ENCODE measurements at places on chromosomes 2 and 18.

- no peak for DNase-seq
Measured at GRCh38 chr18:23856466-23857163, 157.9 kb upstream of the TTC39C start.

- DNase-seq, result no peak
Measured at GRCh38 chr2:215141706-215142105, 3.3 kb upstream of the ABCA12 start.

DNA sequence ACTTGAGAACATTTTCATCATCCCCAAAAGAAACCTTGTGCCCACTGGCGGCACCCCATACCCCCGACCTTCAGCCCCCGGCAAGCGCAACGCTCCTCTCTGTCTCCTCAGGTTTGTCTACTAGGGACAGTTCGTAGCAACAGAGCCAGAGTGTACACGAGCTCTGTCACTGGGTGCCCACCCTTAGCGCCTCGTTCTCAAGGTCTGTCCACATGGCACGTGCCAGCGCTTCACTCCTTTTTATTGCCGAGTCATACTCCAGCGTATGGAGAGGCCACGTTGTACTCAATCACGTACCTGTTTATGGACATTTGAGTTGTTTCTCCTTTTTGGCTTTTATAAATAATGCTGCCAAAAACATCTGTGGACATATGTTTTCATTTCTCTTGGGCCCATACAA, 30.3 kb upstream of the GPC1 start:
- DNase-seq, result no peak

DNA sequence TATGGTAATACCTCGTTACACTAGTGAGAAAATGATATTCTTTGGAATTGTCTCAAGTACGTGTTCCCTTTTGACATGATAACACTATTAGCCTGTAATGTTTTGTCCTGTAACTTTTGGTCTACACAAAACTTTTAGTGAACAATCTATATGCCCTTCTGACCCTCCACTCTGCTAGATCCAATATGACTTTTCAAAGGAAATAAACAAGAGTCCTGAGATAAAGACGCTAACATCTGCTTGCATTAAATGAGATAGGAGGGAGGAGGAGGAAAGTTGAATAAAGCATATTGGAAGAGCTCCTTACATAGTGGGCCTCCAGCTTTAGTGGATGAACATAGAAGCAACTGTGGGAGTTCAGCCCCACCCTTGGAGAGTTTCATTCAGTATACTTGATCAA, 83.3 kb upstream of the CAVIN2 start:
- DNase-seq, result no peak

GRCh38 chr18:48782381-48782861, 168.3 kb downstream of the SMAD7 start:
- DNase-seq, result no peak

- DNase-seq, result no peak
Measured at GRCh38 chr2:98515250-98515991, 70.8 kb downstream of the INPP4A start.

DNA sequence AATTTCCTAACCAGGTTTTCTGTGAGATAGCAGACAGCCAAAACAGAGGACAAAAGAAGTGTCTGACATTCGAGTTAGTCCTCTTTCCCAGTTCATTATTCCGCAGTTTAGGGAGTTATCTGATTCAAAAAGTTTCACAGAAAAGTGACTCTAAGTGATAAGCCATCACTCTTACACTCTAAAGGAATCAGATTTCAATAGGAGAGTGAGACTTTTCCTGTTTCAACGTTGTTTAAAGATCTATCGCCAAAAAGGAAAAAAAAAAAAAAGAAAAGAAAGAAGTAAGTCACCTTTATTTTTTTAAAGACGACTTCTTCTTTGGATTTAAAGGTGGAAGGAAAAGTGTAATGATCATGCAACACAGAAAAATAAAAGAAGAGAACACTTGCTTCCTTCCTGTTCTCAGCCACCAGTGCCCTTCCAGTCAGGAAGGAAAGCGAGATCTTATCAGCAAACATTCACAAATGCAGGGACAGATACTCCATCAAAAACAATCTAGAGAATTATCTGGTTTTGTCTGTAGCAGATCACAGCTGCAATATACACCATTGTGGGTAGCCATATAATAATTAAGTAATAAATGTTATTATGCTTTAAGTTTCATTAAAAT, 49.8 kb downstream of the TFPI start:
- no peak for DNase-seq

- DNase-seq, result no peak
Measured at GRCh38 chr2:197560146-197560665, 44.3 kb downstream of the MOB4 start.

GRCh38 chr2:48339451-48339850, 190.5 kb upstream of the STON1 start:
- DNase-seq, result no peak

- DNase-seq, result no peak
Measured at GRCh38 chr2:95034221-95034620, 8.7 kb downstream of the MAL start.

DNA sequence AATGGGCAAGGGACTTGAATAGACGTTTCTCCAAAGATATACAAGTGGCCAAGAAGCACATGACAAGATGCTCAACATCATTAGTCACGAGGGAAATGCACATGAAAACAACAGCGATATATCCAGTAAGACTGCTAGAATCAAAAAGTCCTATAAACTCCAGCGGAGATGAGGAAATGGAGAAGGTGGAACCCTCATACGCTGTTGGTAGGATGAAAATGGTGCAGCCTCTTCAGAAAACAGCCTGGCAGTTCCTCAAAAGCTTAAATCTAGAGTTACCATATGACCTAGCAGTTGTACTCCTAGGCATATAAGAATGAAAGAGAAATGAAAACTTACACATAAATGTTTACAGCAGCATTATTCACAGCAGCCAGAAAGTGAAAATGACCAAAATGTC, 48.1 kb downstream of the HPCAL1 start:
- DNase-seq, result no peak

DNA sequence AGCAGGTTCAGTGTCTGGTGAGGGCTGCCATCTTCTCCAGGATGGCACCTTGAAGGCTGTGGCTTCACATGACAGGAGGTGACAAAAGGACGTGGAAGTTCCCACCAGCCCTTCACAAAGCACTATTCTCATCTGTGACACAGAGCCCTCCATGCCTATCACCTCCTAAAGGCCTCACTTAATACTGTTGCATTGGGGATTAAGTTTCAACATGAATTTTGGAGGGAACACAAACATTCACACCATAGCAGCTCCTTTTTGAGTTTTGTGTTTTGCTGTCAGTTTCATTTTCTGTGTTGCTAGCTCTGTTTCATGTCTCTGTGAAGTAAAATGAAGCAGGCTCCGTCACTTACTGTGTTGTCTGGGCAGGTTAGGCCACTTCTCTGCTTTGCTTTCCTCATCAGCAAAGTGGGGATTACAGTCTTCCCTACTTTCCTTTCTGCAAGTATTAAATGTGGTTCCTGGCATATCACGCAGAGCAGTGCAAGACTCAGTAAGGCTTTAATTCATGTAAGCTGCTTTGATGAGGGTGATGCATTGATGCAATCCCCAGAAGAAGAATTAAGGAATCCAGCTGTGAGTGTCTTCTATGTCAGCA, 31.6 kb downstream of the LIMS1 start:
- DNase-seq, result no peak

DNA sequence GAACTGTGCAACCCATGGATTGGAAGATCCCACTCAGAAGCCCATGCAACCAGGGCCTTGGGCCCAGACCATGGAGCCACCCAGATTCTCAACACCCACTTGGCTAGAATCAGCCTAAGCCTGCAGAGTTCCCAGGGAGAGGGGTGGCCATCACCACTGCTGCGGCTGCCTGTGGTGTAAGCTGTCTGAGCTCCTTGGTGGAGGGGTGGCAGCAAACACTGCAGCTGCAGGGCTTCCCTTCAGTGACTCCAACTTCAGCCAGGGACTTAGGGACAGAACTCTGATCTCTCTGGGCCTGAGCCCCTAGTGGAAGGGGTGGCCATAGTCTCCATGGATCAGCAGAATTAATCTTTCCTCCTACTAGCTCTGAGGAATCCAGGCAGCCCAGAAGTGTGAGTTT, 72.5 kb downstream of the RAD51AP2 start:
- no peak for DNase-seq

GRCh38 chr18:61541673-61542072, 208.4 kb downstream of the CDH20 start:
- DNase-seq, result no peak

GRCh38 chr2:215771241-215771640, 242.1 kb downstream of the MREG start:
- DNase-seq, result no peak

DNA sequence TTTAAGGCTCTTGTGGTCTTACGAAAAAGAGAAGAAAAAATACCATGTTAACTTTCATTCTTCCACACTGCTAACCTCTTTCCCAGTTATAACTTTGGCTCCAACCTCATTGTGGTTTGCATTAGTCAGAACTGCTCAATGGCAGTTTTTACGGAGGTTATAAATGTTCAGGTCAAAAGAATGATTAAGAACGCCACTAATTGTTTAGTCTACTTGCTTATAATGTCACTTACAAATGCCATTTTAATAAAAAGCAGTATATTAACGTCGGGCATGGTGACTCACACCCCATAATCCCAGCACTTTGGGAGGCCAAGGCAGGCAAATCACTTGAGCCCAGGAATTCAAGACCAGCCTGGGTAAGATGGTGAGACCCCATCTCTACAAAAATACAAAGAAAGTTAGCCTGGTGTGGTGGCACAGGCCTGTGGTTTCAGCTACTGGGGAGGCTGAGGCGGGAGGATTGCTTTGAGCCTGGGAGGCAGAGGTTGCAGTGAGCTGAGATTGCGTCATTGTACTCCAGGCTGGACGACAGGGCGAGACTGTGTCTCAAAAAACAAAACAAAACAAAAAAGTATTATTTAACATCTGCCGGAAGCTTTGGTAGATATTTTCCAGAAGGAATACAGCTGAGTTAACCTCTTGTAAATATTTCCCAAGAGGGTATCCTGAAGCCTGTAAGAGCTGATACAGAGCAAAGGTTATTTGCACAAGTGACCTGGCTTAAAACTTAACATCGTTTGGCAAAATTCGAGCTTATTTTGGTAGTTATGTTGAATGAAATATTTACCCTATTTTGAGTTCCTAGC, 5.1 kb downstream of the AGPS start:
- no peak for DNase-seq

DNA sequence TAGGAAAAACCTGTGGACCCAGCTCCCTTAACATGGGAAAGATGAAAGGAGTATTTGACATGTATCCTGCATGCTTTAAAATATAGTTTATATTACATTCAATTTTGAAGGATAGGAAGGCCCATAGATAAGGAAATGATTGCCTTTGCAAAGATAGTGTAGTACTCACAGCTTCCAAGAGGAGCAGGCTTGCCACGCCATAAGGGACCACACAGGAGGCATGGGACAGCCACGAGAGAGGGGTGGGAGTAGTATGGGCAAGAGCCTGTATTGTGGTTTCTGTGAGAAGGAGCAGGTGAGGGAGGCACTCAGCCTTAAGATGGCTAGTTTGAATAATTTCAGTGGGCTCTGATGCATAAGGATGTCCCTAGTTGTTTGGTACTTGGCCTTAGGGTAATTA, 740.3 kb downstream of the SATB2 start:
- no peak for DNase-seq

Measured in NCI-H1105 treated with DMSO at 0.1 percent for 48 hours (cell line).